ENCODE measurements at places on chromosomes 1 and 21.

GRCh38 chr21:39799178-39799577 is 54.2 kb downstream of the IGSF5 start:
- no peak for DNase-seq

DNA sequence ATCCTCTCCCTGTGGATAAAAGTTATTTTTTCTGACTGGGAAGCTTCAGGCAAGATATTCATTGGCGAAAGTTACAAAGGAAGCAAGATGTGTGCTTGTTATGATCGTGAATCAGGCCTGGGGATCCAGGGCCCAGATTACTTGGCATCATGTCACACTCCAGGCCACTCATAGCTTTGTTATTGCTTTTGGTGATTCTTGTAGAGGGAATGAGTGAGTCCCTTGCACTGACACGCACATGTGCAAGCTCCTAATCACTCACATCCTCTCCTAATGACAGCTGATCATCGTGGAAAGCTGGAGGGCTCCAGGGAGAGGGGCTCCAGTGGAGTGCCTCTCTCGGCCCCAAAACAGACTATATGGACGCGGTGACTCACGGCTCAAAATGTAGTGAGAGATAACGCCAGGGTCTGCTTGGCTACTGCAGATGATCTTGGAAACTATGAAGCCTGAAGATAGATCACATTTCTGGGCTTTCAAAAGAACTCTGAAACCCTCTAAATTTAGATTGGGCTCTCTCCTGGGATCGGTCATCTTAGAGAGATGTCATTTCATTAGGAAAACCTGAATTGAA is 481.1 kb upstream of the USP24 start:
- no peak for DNase-seq

DNA sequence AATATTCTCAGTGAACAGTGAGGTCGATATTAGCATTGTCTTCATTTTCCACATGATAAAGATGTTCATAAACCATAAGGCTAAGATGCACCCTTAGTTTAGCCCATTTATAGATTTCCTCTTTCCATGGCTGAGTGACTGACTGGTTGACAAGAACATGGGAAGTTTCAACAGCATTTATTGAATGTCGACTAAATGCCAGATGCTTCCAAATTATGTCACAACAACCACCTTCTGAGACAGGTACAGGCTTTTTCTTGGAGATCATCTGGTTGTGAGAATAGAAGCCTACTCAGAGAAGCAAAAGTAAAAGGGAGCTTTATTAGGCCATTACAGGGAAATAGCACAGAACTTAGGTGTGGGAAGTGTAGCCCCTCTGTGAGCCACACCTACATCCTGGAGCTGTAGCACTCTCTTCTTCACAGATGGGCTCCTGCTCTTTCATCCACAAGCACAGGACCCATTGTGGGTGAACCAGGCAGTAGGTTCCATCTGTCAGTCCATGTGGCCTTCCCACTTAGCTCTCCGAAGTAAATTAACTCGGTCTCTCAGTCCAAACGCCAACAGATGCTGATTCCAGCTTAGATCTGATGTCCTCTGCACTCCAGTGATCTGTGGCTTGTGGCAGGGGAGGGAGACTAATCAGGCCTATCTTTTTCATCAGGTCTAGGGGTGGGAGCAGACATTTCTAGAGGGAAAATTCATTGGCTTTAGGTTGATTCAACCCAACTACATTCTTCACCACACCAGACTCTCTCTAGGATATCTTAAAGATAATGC is 14.3 kb downstream of the ATP2B4 start:
- no peak for DNase-seq

DNA sequence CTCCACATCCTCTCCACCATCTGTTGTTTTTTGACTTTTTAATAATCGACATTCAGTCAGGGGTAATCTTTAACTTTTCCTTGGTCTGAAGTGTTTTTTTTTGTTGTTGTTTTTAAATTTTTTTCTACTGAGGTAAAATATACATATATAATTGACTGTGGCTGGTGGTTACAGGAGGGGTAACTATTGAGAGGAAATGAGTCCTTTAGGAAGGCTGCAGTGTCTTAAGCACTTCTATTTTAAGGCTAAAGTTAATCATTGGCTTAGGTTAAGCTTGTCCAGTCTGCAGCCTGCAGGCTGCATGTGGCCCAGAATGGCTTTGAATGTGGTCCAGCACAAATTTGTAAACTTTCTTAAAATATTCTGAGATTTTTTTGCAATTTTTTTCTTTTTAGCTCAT is 172.5 kb downstream of the CTH start:
- DNase-seq = no peak

- DNase-seq = no peak
These were observed 35.2 kb downstream of the TGFBR3 start for GRCh38 chr1:91850708-91851107.

DNA sequence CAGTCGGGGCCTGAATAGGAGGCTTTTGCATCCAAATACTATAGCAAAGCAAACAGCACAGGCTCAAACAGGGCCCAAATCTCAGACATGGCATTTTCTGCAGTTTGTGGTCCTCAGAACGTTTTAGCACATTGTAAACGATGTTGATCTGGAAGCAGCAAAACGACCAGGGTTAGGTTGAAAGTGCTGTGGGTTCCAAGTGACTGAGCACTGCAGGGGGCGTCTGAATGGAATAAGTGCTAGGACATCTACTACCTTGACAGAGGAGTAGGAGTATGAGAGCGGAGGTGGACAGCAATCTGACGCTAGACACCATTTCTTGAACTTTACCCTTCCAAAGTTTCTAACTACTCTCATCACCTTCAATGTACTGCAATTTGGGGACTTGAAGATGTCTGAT is 214.9 kb downstream of the BARHL2 start:
- DNase-seq = no peak

GRCh38 chr1:111535256-111536191 is 32.1 kb upstream of the ADORA3 start:
- no peak for DNase-seq

GRCh38 chr1:75273110-75273509 is 138.9 kb downstream of the LHX8 start:
- no peak for DNase-seq

DNA sequence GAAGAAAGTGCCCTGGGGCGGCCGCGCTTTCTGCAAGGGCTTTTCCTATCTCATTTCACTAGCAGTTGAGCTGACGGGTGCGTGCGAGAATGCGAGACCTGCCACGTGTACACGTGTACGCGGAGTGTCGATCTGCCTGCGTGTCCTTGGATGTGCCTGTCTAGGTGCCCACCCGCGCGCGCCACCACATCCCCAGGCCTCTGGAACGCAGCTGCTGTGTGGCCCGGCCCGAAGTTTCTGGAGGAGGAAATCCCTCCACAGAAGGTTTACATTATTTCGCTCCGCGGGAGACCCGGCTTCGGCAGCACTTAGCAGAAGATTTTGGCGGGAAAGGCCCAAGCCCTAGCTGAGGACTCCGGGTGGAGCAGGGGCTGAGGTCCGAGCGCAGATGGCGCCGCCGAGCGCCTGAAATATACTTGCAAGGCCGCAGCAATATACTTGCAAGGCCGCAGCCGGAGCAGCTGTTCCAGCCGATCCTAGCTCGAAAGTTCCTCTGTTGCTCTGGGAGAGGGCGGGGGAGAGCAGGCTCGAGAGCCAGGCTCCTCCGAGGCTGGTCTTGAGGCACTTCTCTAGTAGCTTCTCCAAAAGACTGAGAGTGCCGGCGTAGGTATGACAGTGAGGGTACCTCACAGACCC is 3.9 kb downstream of the TBX15 start:
- DNase-seq = no peak

GRCh38 chr1:208965351-208965750 is 618.2 kb upstream of the CAMK1G start:
- no peak for DNase-seq

DNA sequence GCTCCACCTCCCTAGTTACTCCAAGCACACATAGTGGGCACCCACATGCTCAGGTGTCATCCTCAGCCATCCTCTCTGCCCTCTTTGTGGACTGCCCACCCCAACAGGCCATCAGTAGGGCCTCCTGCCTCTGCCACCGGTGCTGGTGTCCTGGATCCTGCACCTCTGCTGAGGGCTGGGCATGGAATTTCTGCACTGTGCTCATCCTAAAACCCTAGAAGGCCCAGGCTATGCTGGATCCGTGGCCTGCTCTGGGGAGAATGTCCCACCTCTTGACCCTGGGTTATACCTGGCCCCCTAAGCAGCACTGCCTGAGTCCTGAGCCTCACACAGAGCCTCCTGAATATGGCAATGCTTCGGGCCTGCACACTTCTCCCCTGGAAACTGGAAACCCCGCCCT is 318.3 kb downstream of the MATN1 start:
- no peak for DNase-seq

- no peak for DNase-seq
These were observed 49.9 kb downstream of the CHRM3 start for GRCh38 chr1:239436286-239436685.

GRCh38 chr1:157090196-157090647 is 9.4 kb downstream of the ETV3L start:
- no peak for DNase-seq

DNA sequence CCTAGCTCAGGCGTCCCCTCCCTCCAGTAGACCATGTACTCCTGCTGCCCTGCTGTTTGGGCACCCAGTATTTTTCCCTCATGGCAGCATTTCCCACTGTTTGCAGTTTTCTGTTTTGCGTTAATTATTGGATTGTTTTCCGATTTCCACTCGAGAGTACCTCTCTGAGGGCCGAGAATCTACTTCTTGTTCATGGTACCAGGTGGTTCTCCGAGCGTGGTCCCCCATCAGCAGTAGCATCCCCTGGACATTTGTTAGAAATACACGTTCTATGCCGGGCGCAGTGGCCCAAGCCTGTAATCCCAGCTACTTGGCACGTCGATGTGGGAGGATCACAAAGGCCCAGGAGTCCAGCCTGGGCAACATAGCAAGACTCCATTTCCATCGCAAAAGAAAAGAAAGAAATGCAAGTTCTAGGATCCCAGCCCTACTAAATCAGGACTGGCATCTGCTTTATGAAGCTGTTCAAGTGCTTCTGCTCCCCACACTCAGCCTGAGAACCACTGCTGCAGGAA is 690 bp downstream of the RRP1 start:
- DNase-seq = no peak

DNA sequence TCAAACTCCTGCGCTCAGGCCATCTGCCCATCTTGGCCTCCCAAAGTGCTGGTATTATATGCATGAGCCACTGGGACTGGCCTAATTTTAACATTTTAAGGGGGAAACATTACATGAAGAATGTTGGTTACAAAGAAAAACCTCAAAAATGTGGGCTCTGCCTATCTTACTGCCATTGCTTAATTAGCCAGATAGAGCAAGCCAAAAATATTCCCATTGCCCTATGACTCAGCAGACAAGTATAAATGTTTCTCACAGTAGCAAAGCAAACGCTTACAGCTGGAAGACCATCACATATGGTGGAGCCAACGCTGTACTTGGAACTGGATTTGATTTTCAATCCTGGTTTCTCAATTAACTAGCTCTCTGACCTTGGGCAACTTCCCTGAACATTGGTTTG is 502.0 kb downstream of the SMYD3 start:
- no peak for DNase-seq

Data from cortex of kidney (tissue), 1 donor.